Kidney glomerular epithelial cell (primary cell): ENCODE measurements at places on chromosomes 2 and 18.
A peak's percentile ranks its signal among the peaks of the same experiment; 100 is the strongest.

DNA sequence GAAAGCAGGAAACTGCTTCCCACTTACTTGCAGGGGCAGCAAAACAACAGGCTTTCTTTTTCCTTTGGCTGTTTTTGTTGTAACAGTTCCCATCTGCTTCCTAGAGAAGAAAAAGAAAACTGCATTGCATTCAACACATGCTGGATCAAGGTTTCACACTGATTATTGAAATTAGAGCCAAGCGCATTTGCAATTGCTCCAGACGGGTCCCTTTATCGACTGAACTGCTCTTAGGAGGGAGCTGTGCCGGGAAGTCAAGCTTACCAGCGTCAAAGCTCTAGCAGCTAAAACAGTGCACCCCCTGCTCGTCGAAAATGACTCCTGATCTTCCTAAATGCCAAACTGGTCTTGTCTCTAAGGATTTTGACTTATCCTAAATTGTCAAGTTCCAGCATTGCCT, 164.0 kb upstream of the SESTD1 start:
- no peak for DNase-seq

- no peak for DNase-seq
Observed at GRCh38 chr2:173199294-173199693, 123.6 kb downstream of the MAP3K20 start.

- DNase-seq: no peak
Observed at GRCh38 chr18:62963507-62963906, 248.2 kb downstream of the PHLPP1 start.

DNA sequence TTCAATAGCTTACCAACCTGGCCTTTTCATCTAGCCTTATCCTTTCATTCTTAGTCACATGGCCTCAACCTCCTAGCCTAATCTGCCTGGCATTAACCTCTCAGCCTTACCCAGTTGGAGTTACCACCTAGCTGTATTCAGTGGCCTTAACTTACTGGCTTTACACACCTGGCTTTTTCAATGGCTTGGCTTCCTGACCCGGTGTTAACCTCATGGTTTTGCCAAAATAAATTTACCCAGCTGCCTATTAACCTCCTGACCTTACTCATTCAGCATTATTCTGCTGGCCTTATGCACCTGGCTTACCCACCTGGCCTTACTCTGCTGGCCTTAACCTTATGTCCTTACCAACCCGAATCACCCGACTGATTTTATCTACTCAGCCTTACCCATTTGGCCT, 135.5 kb upstream of the ZSWIM2 start:
- no peak for DNase-seq

- no peak for DNase-seq
Observed at GRCh38 chr18:8786483-8787370, 81.4 kb downstream of the MTCL1 start.

DNA sequence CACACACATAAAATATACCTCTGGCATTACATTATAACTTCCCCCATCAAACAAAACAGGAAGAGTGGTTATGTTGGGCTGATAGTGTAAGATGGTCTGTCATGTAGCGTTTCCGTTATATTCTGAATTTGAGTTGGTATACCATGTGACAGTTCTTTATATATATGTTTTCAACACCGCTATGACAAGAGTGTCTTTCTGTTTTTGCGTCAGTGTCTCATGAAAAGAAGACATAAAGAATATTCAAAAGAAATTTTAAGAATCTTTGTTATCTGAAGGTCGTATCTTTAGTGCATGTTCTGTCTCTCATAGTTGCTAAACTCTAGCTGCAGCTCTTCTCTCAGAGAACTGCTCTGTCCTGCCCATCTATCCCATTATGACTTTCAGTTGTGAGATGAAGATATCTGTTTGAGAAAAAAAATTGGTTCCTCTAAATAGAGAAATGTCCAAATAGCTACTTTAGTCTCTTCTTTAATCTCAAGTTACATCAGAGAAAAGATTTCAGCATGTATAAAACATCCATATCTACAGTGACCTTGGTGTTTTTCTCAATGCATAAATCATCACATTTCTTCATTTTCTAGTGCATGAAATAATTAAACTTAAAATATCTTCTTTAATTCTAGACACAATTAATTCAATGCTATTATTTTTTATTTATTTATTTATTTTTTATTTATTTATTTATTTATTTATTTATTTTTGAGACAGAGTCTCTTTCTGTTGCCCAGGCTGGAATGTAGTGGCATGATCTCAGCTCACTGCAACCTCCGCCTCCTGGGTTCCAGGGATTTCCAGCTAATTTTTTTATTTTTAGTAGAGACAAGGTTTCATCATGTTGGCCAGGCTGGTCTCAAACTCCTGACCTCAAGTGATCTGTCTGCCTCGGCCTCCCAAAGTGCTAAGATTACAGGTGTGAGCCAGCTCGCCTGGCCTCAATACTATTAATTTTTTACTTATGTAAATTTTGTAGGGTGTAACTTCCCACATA, 24.3 kb upstream of the PSME4 start:
- DNase-seq: no peak

GRCh38 chr2:24521975-24522639, 31.1 kb downstream of the NCOA1 start:
- DNase-seq: no peak

DNA sequence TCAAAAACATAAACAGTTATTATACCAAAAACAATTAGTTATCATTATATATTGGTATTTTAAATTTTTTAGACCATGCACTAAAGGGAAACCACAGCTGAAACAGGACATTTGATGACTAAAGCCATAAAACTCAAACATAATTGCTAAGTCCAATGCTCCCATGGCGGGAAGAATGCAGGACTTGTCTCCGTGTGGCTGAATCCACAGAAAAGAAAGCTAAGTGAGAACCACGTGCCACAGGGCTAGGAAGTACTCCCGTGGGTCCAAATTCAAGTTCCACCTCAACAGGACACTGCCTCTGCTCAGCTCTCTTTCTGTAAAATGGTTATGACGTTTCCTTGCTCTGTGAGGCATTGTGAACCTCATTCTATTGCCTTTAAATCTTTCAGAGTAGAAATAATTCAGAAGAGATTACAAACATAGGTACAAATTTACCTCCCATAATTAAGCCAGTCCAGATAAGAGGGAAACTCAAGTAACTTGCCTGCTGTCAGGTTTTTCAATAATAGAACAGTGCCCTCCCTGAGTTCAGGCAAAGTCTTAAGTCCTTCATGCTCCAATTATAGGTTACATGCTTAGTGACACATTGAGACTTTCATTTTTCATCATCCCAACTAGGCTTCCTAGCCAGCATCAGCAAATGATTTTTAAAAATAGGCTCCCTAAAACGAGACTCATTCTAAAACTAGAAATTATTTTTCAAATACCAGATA, 36.7 kb downstream of the FTCDNL1 start:
- no peak for DNase-seq

GRCh38 chr2:134457765-134458472, 204.0 kb downstream of the MGAT5 start:
- DNase-seq: no peak

- DNase-seq: no peak
Observed at GRCh38 chr2:46764547-46764946, 151.1 kb downstream of the MCFD2 start.

DNA sequence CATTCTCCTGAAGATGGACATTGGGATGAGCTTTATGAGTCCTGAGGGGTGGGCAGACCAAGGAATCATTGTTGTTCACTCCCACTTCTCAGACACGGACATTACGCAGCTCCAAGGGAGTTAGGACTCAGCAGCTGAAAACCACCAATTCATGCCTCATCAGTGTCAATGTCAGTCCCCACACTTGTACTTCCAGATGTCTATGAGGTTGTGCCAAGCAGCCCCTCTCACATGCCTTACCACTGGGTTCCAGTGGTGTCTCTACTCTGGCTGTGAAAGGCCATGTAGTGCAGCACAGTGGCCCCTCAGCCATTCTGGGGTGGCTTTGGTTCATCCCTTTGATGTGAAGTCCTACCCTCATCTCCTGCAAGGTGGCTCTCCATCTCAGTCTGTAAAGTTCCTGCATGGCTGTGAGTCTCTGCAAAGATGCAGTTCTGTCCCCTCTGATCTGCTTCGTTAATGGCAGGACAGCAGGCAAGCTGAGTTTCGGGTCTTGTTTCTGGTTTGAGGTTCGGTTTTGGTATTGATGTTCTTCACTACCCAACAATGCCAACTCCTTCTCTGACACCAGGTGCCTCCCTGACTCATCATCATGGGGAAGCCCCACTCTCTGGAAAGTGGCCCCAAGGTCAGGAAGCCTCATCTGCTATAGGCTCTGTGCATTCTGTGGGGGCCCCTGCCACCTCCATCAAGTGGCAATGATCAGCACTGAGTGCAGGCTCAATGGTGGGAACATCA, 14.0 kb upstream of the COL6A3 start:
- DNase-seq: no peak

GRCh38 chr2:15701341-15701907, 109.8 kb downstream of the DDX1 start:
- DNase-seq: no peak

DNA sequence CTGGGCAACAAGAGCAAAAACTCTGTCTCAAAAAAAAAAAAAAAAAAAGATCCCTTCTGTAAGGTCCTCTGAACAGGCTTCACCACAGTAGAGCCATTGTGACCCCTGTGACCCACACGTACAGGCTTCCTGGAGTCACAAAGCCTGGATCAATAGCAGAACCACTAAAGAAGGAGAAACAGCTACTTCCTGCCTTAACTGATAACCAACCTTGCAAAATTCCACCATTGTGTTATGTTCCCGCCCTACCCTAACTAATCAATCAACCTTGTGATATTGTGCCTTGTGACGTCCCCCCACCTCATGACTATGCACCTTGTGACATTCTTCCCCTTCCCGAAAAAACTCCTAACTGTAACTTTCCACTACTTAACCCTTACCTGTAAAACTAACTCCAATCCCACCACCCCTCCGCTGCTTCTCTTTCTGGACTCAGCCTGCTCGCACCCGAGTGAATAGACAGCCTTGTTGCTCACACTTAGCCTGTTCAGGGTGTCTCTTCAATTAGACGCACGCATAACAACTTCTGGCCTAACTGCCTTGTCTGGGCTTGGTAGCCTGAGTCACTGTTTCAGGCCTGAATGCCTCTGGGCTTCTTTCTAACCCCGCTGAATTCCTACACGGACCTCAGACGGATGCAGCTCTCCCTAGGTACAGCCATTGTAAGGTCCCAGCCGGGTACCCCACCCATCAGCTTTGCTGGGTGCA, 13.9 kb downstream of the SCYGR8 start:
- DNase-seq: peak; percentile 68

GRCh38 chr18:49878567-49879270, 65.4 kb upstream of the ACAA2 start:
- no peak for DNase-seq

- no peak for DNase-seq
Observed at GRCh38 chr18:31058897-31059296, 16.4 kb upstream of the DSC3 start.

DNA sequence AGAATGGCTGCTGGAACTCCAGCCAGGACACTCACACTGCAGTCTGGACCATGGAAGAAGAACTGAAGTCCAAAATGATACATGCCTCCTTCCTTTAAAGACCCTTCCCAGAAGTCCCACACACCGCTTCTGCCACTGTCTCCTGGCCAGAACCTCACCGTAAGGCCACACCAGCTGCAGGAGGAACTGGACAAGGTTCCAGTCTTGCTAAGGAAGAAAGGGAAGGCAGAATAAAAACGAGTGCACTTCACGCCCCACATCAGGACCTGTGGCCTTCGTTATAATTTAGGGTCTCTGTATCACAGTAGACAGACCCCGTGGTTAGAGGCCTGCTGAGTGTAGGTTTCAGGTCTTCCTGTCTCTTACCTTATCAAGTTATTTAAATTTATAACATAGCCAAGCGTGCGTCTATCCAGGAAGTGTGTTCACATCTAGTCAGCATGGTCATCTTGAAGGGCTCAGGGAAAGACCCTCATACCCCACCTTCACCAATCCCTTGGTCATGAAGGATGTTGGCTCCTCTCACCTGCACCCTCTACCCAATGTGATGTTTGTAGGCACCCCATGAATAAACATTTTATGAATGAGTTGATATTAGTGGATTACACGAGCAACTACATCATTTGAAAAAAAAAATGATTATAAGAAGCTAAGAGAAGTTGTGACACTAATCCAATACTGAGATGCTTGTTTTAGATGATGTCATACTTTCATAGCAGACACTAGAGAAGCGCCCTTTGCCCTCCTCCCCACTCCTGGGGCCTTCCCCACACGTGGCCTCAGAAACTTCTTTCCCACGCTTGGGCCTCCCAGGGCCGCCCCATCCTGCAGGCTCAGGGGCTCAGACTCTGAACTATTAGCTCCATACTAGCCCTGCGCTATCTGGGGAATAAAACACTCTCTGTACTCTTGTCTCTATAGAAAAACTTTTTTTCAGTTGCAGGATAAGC, 157.6 kb downstream of the FAM210A start:
- no peak for DNase-seq

DNA sequence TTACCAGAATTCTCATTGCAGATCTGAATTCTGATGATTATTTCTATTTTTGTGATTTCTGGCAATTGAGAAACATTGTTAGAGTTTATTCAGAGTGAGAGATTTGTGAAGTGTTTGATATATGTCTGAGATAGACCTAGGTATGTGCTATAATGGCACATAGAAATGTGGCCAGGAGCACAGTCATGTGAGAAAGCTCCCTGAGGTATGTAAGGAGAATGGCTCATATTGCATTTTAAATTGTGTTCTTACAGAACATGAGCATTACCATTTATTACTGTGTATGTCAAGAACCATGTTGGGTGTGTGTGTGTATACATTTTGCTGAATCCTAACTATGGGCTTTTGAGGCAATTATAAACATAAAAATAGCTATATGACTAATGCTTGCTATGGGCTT, 101.2 kb downstream of the RAPGEF4 start:
- DNase-seq: no peak

DNA sequence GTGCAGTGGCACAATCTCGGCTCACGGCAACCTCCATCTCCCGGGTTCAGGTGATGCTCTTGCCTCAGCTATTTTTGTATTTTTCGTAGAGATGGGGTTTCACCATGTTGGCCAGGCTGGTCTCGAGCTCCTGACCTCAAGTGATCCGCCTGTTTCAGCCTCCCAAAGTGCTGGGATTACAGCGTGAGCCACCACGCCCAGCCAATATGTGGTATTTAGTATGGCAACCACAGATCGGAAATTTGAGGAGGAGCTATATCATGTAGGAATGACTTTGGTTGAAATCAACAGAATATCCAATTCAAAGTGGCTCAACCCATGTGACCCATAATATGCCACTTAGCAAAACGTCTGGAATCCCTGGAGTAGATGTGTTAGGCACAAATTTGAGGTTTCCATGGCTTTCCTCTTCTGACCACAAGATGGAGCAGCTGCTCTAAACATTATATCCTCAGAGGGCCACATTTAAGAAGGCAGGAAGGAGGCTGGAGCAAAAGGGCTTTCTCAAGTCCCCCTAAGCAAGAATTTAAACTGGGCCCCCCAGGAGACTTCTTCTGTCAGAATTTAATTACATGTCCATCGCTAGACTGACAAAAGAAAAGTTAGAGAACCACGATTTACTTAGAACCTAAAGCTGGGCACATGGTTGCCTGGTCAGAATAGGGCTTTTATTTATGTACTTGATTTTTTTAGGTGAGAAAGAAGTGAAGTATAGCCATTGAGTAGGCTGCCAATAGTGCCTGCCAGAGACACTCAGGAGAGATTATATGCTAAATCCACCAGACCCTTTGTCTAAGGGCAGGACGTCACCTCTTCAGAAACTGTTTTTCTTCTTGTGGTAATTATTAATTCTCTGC, 49.6 kb upstream of the ITSN2 start:
- peak; percentile 81 for DNase-seq
